ENCODE measurements at places on chromosomes 3 and 15.

DNA sequence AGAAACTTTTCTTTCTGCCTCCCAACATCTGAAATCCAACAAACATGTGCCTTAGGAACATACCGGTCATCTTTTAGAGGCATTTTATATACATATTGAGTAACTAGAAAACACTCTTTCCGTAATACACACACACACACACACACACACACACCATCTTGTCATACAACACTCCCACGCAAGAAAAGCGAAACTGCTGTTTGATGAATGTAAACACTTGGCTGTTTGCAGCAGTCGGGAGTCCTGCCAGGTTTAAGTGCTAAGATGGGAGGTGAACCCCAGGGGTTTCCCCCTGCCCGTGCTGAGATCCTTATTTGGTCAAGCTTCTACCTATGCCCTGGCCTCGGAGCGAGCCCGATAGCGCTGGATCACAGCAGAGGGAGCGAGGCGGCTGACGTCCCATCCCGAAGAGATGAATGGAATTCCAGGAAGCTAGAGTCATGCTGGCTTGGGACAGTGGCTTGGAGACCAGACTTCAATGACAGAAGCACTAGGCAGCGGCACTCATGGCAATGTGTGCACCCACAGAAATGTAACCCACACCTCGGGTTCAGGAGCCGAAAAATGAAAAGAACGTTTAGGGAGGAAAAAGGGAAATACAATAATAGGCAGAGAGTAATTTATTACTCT, 1.3 kb upstream of the THBS1 start:
- peak; percentile 49 for DNase-seq

DNA sequence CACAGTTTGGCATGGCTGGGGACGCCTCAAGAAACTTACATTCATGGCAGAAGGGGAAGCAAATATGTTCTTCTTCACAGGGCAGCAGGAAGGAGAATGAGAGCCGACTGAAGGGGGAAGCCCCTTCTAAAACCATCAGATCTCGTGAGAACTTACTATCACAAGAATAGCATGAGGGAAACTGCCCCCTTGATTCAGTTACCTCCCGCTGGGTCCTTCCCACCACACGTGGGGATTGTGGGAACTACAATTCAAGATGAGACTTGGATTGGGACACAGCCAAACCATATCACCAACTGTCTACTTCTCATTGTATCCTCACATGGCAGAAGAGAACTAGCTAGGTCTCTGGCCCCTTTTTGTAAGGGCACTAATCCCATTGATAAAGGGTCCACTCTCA, 30.5 kb downstream of the CCDC32 start:
- DNase-seq: no peak

GRCh38 chr15:65981837-65982626, 112.7 kb downstream of the RAB11A start:
- no peak for DNase-seq

- no peak for DNase-seq
These were observed 672.2 kb downstream of the DIPK2A start for GRCh38 chr3:144643771-144644198.

- DNase-seq: no peak
These were observed 46.7 kb upstream of the PROK2 start for GRCh38 chr3:71831599-71831998.

All from right renal pelvis (tissue), 4 donors.